RCC 7860 (cell line): ENCODE measurements at places on chromosomes 2 and 18.

DNA sequence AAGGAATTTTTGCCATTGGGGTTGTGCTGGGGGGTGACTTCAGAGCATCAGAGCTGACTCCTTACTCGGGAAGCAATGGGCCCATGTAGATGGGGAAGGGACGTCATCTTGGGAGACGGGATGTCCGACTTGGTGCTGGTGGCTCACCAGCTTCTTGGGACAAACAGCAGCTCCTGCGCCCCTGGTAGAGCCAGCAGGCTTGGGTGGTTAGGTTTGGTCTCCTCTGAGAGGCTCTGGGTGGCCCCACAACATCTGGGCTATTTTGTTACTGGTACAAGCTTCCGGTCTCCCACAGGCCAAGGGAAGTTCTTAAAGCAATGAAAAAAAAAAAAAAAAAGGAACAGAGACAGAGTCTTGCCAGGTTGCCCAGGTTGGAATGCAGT, 1.8 kb downstream of the NGEF start:
- DNase-seq, result no peak

- no peak for DNase-seq
Measured at GRCh38 chr2:140929849-140930248, 1201.0 kb downstream of the LRP1B start.

- no peak for DNase-seq
Measured at GRCh38 chr2:67666386-67667053, 269.4 kb downstream of the ETAA1 start.

GRCh38 chr2:106638043-106638442, 150.9 kb downstream of the CD8B2 start:
- DNase-seq, result no peak

DNA sequence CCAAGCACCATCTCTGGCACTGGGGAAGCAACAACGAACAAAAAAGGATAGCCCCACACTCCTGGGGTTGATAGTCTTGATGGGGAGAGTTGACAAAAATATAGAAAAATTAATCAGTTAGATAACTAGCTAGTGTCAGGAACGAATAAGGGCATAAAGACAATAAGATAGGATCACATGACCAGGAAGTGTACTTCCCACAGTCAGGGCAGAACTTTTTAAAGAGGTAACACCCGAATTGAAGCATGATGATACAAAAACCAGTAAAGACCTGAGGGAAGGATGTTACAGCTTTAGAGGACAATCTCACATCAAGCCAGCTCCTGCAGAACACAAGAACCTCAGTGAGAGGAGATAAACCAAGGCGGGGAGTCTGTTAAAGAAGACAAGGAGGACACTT, 295.4 kb upstream of the CRIM1 start:
- DNase-seq, result no peak

- DNase-seq, result no peak
Measured at GRCh38 chr18:48304906-48305693, 104.1 kb downstream of the ZBTB7C start.

GRCh38 chr2:18243816-18244215, 316.6 kb downstream of the RDH14 start:
- DNase-seq, result no peak

GRCh38 chr18:8529609-8530008, 79.6 kb upstream of the RAB12 start:
- no peak for DNase-seq
